ENCODE measurements at places on chromosomes 5 and 9. TPM values are rescaled to one million over a fixed set of nuclear protein-coding genes. Genes with fewer than 3 reads are reported as not detected.
A peak's percentile ranks its signal among the peaks of the same experiment; 100 is the strongest.

DNA sequence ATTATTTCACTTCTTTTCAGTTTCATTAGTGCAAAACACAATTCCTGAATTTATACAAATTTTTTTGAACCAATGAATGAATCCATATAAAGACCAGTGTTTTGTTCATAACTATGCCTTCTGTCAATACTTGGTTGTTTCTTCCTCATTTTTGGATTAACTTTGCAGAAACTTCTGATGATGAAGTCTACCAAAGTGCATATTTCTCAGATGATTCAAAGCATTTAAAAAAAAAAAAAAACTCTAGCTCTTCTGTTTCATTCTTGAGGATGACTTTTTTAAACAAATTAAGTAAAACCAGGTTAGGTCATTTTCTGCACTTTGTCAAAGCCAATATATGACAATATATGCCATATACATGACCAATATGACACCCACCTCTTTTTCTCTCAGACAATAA is 92.6 kb downstream of the CHSY3 start:
- peak; percentile 65 for DNase-seq

DNA sequence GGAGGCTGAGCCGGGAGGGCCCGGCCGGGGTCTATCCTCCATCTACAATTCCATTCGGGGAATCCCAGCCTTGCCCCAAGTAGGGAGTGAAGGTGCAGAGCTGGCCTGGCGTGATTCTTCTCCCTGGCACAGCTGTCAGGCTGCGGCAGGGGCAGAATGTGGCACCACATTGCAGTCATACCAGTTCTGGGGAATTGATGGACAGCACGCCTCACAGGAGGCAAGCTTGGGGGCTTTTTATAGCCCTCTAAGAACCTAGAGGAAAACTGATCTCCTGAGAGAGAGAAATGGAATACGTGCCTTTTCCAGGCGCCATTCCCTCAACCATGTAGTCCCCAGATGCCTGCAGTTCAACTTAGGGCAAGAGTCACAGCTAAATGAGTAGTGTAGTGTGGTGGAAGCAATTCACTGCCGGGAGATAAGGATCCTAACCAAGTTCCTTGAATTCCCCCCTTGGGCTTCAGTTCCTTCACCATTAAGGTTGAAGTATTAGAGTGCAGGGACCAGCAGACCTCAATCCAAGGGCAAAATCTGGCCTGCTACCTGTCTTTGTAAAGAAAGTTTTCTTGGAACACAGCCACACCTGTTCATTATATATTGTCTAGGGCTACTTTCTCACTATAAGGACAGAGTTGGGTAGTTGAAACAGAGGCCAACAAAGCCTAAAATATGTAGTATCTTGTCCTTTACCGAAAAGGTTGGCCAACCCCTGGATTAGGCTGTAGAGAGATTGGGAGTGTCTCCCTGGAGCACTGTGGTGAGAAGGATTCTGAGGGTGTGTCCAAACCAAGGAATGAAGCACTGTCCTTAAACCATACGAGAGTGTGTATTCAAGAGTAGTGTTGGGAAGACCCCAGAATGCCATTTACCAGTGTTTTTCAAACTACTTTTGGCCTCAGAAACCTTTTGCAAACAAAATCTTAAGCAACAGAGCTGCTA is 10.6 kb downstream of the AFAP1L1 start:
- DNase-seq, result no peak

GRCh38 chr5:11780641-11781345 is 123.5 kb downstream of the CTNND2 start:
- no peak for DNase-seq

DNA sequence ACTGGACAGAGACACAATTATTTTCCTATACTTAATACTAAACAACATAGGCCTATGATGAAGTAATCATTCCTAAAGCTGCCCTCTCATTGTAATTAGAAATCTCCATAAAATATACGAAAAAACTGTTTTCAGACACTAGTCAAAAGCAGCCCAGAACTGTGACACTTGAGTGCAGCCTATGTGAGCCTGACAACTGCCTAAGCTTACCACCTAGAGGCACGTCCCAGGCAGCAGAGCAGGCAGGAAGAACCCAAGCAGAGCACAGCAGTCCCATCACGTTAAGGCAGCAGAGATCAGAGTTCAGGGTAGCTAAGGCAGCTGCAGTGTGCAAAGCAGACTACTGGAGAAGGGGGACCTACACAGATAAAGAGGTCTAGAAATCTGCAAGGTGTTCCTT is 46.4 kb downstream of the GOLPH3 start:
- DNase-seq, result no peak

DNA sequence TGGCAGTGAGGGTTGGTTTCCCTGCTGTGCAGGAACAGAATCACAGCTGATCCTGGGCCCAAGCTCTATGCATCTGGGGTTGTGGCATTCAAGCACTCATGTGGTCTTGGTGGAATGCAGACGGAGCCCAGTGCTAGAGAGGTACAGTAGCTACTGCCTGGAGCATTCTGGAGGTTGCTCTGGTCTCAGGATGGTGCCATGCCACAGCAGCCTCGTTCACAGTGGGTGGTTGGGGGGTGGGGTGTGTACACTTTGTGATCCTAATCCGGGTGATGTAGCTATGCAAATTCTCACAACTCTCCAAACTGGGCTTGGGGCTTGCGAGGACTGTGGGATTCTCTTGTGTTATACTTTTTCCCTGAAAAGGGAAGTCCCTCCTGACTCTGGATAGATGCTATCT is 45.2 kb downstream of the FGD3 start:
- no peak for DNase-seq

DNA sequence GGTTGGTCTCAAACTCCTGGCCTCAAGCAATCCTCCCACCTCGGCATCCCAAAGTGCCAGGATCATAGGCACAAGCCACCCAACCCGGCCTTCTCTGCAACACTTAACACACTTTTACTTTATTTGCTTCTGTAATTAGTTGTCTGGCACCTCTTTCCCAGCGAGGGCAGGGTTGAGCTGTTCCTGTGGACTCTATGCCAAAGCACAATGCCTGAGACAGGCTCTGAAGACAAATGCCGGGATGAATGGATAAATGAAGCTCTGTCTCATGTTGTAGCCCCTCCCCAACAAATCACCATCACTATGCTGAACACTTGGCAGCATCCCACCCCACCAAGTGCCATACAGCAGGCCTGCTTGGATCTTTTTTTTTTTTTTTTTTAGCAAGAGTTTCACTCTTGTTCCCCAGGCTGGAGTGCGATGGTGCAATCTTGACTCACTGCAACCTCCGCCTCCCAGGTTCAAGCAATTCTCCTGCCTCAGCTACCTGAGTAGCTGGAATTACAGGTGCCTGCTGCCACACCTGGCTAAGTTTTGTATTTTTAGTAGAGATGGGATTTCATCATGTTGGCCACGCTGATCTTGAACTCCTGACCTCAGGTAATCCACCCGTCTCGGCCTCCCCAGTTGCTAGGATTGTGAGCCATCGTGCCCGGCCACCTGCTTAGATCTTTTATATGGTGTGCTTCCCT is 21.3 kb downstream of the GPX3 start:
- DNase-seq, result no peak

DNA sequence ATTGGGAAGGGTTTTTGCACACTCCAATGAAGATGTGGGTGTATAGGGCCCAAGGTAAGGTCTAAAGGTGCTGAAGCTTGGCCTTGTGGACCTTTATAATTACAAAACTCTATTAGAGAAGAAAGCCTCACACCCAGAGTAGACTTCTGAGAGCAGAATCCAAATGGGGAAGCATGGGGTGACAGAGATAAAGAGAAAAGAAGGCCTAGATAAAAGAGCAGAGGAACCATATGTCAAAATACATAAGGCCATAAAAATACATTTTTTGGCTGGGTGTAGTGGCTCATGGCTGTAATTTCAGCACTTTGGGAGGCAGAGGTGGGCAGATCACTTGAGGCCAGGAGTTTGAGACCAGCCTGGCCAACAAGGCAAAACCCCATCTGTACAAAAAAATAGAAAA is 27.4 kb upstream of the TCERG1 start:
- DNase-seq, result no peak

DNA sequence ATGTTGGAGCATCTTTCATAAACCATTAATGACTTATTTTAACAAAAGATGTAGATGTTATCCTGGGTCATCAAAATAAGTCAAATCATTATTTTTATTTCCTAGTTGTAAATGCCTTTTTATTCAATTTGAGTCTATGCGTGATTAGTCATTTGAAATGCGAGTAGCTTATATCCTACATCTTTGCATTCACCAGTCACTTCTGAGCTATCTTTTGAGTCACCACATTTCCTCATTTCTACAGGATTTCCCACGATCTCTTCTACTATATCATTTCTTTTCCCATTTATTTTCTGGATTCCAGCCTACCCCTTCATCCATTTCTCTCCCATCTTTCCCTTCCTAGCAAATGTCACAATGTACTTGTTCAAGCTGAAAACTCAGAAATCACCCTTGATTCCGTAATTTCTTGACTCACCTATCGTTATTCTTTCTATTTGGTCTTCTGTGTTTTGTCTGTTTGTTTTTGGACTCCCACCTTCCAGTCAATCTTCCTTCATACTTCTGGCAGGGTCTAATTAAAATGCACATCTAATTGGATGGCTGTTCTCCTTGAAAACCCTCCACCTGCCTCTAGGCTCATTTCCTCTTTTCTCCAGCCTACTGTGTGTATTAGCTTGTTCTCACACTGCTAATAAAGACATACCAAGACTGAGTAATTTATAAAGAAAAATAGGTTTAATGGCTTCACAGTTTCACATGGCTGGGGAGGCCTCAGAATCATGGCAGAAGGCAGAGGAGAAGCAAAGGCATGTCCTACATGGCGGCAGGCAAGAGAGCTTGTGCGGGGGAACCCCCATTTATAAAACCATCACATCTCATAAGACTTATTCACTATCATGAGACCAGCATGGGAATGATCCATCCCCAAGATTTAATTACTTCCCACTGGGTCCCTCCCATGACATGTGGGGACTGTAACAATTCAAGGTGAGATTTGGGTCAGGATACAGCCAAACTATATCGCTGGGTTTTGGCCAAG is 112.4 kb downstream of the MEF2C start:
- no peak for DNase-seq

GRCh38 chr5:52685566-52685965 is 102.2 kb upstream of the ITGA1 start:
- DNase-seq, result no peak

IFNA2 gene
- polyA plus RNA-seq, result not detected

SPINK7 gene
- polyA plus RNA-seq, result not detected

Data from BJ (cell line).